ENCODE measurements at places on chromosomes 16 and 17. TPM values are rescaled to one million over a fixed set of nuclear protein-coding genes. Genes with fewer than 3 reads are reported as not detected.

DNA sequence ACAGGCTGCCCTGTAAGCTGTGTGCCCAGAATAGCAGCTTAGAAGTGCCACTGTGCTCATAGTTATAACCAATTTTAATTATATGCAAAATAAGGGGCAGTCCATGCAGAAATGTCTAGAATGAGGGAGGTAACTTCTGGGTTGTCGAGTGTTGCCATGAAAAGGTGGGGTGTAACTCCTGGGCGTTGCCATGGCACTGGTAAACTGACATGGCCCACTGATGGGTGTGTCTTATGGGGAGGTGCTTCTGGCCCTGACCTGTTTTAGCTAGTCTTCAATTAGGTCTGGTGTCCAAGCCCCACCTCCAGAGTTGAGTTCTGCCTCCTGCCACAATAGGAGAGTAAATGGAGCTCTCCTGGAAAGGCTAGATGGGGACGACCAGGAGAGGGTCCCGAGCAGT, 120.6 kb downstream of the SALL1 start:
- DNase-seq: no peak

GRCh38 chr17:41777574-41778188, 8.8 kb downstream of the JUP start:
- DNase-seq: no peak

DNA sequence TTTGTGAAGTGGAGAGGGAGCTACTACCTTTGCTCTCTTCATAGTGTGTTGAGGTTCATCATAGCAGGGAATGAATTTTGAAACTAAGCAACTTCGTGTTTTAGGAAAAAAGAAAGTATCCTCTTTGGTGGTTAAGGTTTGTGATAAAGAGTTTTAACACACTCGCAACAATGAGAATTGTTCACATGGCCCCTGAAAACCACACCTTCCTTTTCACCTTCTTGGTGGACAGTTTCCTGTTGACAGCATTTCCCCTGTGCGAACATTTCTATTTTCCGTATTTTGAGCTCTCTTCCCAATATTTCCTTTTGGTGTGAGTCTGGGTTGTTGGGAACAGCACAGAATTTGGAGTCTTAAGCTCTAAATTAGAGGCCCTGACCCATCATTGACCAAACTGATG, 3.8 kb downstream of the OR4D2 start:
- DNase-seq: peak; percentile 13

- no peak for DNase-seq
Observed at GRCh38 chr17:49280918-49281317, 50.3 kb upstream of the PHOSPHO1 start.

SRCIN1 gene
- 0.20 TPM for total RNA-seq

DNA sequence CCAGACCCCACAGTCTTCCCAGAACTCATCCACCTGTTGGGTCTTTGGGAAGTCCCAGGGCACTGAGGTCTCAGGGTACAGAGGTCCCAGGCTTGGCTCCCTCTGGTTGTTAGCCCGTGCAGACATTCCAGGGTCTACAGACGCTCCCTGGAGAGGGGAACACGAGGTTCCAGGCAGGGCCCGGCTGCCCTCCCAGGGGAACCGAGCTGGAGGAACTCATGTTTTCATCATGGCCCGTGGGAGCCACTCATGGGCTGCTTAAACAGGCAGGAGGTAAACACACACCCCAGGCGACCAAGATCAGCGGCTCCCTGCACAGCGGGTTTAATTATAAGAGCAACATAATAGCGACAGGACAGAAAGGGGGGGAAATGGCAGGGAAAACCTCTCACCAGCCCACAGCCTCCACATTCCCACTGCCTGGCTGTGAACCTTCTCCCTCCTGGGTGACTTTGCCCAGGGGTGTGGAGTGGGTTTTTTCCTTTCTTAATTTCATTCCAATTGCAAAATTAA, 36.5 kb downstream of the TRARG1 start:
- no peak for DNase-seq

CALB2 gene
- not detected for total RNA-seq

DNA sequence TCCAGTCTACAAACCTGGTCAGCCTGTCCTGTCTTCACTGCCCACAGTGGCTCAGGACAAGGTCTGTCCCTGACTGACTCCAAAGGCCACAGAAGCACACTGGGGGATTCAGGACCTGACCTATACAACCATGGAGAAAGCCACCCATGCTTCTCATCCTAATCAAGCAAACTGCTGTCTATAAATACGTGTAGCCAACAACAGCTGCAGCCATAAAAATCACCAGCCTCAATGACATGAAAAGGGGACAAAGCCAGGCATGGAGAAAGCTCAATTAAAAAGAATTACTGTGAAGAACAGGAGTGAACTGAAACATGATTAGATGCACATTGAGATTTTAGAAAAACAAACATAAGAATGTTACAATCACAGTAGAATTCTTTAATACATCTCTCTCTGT, 170.1 kb downstream of the CDK5R1 start:
- DNase-seq: no peak

GINS3 gene
- 0.66 TPM for total RNA-seq

GRCh38 chr17:50918071-50918932, 52.1 kb upstream of the TOB1 start:
- DNase-seq: no peak

- DNase-seq: no peak
Observed at GRCh38 chr16:86512301-86512859, 2.1 kb downstream of the FOXF1 start.

DNA sequence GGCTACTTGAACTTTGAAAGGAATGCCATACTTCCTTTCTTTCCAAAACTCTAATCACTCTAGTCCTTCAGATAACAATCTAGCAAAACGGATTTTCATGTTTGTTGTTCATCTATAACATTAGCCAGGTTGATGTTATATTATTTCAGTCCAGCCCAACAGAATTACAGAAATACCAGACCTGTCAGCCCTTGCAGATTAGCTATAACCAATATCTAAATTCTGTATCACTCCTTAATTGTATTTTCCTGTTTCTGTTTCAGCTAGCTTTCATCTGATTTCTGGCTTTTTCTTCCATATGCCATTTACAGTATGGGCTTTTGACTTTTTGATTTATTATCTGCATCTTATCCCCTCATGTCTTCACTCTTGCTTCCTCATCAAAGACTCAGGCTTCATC, 479.8 kb upstream of the CDH8 start:
- no peak for DNase-seq

DNA sequence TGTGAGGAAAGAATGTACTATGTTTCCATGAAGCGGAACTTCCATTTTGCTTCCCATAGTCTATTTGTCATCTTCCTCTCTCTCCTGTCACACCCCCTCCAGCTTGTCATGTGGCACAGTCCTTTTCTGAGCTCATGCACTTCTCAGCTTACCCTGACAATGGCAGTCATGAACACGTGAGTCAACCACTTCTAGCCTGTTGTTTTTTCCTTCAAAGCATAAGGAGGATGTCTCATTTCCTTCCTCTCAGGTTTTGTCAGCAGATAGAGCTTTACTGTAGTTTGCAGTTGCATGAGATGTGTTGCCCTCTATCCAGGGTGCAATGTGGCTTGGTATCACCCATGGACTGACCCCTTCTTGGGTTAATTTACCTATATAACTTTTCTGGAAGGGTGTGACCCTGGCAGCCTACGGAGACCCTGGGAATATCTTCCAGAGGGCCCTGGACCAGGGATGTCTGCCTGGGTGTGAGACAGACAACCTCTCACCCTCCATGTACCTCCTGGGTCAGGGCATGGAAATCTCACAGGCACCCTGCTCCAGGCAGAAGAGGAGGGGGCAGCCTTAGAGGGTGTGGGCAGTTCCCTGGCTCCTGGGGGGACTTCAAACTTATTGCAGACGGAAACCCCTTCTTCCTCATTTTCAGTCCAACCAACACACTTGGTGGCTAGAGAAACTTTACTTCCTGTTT, 4.0 kb upstream of the ZNF267 start:
- peak; percentile 86 for DNase-seq

DNA sequence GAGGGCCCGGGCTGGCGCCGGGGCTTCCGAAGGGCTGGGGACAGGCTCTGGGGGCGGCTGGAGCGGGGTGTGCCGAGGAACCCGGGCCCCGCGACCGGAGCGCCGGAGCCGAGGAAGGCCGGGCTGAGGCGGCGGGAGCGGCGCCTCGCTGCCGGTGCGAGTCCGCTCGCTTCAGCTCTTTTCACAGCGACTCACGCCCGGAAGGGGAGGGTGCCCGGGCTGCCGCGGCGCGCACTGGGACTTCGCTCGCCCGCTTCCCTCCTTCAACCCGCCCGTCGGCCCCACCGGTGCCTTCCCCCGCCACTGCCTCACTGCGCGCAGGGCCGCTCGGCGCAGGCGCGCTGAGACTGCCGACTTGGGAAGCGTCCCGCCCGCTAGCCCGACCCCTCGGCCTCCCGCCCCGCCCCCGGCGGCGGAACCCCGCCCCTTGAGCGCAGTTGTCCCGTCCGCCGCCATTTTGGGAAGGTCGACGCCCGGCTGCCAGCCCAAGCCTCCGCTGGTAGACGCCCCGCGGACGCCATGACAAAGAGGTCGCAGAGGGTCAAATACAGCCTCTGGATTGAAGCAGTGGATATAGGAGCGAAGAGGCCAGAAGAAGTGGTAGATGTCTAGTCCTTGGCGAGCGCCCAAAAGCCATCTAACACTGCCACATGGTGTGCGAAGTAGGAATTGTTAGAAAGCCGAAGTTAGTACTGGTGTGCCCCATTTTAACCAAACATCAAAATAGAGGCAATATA, at the start of gene UBE2G1:
Gene UBE2G1, minus strand, starts transcription at position 349 of the 737 bp plus-strand sequence. CDS start 359 bp downstream, outside the sequence.
- DNase-seq: peak; percentile 99

DNA sequence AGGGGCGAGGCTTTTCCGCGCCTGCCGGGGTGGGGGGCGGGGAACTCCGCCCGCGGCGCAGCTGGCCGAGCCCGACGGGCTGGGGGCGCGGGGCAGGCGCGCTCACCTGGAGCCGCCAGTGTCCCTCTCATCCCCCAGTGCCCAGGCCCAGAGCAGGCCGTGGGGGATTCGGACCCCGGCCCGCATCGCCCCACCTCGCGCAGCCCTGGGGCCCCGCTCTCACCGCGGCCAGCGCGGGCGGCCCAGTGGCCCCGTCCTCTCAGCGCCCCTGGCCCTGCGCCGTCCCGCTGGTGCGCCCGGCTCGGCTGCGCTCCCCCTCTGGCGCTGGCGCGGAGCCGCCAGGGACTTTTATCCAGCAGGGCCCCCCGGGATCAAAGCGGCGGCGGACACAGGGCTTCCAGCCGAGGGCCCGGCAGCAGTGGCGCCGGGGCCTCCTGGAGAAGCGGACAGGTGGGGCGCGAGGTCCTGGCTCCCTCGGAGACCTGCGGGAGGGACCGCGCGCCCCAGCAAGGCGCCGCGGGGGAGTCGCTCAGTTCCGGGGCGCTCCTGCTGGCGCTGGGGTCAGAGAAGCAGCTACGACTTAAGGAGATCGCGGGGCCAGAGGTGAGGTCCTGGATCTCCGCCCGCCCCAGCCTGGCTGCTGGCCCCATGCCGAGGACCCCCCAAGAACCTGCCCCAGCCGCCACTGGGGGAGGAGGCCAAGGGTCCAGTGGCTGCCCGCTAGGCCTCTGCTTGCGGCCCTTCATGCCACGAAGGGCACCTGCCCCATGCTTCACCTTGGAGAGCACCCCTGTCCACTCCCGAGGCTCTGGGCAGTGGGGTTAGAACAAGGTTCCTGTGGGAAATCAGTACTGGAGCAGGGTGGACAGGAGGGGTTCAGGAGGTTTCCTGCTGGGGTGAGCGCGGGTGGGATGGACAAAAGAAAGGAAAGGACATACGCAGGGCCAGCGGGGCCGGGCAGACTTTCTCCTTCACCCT, 823 bp upstream of the NOTUM start:
- no peak for DNase-seq

GRCh38 chr16:261031-261691, 14.6 kb downstream of the RGS11 start:
- no peak for DNase-seq

DNA sequence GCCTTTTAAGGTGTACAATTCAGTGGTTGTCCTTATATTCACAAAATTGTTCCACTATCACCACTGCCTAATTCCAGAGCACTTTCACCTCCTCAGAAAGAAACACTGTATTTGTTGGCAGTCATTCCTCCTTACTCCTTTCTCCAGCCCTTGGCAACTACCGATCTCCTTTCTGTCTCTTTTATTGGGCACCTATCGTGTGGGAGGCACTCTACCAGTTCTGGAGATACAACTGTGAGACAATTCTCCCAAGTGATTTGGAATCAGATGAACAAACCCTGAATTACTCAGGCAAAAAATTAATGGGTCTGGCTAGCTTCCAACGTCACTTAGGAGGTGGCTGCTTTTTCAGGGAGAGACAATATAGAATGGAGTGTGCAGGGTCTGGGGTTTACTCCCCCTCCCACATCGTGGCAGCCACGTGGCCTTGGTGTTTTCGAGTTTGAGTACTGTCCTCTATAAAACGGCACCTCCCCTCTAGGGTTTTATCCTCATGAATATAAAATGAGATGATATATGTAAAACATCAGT, 63.9 kb downstream of the SHISA9 start:
- DNase-seq: no peak

GRCh38 chr16:58155839-58156238, 26.7 kb upstream of the CFAP20 start:
- no peak for DNase-seq

ZG16B gene
- not detected for total RNA-seq

ETV4 gene
- total RNA-seq: not detected

HLF gene
- total RNA-seq: 0.86 TPM

DNA sequence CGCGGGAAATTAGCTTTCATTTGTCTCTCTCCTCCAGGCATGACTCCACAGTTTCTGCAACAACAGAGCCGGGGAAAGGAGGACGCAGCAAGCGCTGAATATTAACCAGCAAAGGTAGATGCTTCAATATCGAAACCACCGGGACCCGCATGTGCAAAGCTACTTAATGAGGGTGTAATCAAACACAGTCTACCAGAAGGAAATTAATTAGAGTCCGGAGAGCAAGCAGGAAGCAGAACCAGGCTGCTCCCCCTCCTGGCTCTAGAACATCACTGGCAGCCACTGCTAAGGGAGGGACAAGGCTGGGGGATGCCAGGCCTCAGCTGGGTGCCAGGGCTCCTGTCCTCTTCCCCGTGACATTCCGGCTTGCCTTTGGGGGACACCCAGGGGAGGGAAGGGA, 21.7 kb downstream of the LRRC75A start:
- no peak for DNase-seq

DNA sequence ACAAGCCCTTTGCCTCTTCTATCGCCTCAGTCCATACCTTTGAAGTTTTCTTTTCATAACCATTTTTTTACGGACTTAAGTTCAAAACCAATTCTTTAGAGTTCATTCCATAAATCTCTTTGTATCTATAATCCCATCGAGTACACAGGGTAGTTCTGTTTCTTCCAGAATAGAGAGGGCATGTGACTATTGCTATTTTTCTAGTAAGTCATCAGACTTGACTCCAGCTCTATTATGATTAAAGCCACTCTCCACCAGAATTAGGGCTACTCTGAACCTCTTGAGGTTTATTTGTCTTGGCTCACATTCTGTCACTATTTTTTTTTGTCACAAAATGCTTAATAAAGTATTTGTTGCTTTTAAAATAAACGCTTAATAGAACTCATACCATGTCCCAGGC, 191.9 kb upstream of the AXIN2 start:
- no peak for DNase-seq

GRCh38 chr16:88938777-88939244, 38.2 kb downstream of the CBFA2T3 start:
- DNase-seq: no peak

DNA sequence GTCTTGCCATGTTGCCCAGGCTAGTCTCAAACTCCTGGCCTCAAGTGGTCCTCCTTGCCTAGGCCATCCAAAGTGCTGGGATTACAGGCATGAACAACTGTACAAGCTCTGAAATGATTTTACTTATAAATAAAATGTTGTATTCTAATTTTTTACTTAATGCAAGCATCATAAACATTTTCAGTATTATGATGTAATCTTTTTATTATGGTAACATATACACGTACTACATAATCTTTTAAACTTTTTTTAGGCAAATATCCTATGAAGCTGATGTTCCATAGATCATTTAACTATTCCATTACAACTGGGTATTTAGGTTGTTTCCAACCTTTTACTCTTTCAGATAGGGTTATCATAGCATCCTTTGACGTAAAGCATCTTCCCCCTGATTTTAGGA, 33.8 kb upstream of the USP43 start:
- DNase-seq: no peak

Data from naive thymus-derived CD4-positive, alpha-beta T cell (primary cell).